ENCODE measurements at places on chromosomes 7 and 10.

DNA sequence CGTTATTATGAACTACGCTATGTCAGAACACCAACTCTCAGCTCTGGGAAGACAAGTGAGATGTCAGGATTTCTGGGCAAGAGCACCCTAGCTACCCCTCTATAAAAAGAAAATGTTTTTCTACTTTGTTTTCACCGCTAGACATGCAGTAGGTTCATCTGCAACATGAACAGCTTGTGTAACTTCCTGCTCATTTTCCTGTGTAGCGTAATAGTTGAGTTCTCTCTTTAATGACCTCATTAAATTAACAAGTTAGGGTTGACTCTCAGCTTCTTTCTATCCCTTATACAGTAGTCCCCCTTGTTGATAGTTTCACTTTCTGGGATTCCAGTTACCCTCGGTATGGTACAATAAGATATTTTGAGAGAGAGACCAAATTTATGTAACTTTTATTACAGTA, 329.4 kb upstream of the ZNF32 start:
- no peak for DNase-seq

- no peak for DNase-seq
Observed at GRCh38 chr10:44935966-44936295, 23.7 kb upstream of the RASSF4 start.

DNA sequence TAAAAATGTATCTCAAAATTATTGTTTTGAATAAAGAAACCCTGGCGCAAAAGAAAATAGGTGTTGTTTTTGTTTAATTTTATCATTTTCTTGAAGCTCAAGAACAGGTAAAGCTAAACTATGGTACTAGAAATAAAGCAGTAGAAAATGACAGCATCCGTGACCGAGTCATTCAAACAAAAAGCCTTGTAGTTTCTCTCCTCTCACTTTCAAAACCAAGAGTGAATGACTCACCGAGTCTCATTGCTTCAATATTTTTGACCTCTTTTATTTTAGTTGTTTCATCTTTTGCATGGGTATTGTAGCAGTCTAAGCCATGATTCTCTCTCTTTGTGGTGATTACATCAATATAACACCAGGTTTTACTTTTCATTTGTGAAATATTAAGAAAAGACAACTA, 396.5 kb downstream of the POM121L12 start:
- DNase-seq = no peak

DNA sequence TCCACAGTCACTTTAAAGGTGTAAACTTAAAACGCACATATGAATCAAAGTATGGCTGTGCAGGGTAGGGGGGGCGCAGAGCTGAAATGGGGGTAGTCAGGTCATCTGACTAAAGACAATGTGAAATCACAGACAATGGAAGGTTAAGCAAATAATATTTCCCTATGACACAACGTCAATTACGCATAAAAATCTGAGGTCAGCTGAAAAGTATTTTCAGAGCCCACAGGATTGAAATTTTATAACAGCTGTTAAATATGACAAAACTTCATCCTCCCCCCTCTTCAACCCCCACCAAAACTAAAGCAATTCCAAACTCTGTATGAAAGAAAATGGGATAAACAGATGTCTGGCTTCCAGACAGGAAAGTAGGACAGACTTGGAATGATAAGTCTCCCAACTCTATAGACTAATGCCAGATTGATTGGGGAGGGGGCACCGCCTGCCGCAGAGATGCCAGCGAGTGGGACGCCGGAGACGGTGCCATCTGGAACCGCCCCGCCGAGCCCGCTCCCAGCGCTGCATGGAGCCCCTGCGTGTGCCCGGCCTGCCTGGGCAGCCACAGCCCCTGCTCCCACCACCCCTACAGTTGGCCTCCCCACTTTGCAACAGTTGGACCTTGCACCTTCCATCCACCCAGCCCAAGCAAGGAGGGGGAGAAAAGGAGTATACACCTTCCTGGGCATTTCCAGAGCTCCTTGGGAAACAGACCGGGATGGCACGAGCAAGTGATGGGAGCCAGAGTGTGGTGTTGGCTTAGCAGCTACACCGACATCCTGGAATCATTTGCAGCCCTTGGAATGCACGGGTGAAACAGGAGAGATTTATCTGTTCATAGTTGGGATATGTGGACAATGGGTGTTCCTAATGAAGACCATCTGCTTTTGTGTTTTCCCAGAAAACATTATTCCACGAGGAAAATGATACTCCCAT, 10.7 kb downstream of the EBF3 start:
- DNase-seq = peak; percentile 81

- DNase-seq = no peak
Observed at GRCh38 chr10:59587083-59587755, 122.4 kb downstream of the SLC16A9 start.

DNA sequence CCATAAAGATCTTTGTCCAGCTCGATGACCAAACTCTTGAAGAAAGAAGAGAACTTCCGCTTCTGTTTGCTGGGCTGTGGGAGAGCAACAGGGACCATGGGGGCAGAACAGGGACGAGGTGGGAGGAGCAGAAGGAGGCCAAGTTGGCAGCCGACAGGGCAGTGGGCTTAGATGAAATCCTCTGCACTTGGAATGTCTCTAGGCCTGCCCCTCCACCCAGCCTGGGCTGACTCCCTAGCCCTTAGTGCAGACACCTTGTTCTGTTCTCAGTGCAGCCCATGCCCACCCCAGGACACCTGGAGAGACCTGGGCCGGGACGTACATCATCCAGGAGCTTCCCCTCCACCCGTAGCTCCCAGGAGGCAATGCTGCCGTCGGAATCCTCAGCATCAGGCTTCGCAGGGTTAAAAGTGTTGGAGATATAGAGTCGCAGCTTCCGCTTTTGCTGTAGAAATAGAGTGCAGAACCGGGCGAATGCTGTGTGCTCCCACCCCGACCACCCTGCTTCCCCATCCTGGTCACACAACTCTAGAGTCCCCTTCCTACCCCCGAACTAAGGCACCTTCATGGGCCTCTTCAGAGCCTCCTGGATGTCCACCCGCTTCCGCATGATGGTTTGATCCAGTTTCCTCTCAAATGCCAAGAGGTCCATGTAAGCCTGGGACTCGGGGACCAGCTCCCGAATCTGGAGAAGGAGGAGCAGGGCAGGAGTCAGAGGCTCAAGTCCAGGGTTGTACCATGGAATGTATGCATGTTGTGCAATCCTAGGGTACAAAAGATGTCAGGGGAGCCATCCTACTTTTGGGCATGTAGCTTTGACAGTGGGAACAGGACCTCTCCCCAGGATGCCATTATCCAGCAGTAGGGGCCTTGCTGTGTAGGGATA, 6.1 kb downstream of the SMARCD3 start:
- DNase-seq = no peak

DNA sequence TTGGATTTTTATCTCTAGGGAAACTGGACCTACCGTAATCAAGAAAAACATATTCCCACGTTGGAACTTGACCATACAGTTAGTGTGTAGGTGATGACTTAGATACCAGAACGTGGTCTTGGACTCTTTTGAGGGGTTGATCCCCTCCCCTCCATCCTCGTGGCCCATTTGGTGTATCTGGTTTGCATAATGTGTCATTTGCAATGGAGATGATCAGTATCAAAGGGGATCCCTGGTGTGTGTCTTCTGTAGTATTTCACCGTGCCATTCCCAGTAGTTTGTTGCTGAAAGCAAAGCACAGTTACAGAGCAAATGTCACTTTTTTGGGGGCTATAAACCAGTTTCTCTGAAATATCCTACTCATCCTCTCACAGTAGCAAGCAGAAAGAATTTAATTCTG, 217.7 kb downstream of the TCF7L2 start:
- no peak for DNase-seq

- DNase-seq = peak; percentile 67
Observed at GRCh38 chr7:146412781-146413180, 296.2 kb downstream of the CNTNAP2 start.

DNA sequence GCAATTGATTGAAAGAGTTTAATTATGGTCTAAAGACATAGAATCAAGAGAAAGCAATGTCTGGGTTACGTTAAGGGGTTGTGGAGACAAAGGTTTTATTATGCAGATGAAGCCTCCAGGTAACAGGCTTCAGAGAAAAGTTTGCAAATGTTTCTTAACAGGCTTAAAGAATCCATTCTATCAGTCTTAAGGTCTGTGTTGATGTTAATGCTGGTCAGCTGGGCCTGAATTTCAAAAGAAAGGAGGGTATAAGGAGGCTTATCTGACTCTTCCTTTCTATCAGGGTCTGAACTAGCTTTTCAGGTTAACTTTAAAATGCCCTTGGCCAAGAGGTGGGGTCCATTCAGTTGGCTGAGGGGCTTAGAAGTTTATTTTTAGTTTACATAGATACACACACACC, 1004.5 kb upstream of the C7orf33 start:
- no peak for DNase-seq

DNA sequence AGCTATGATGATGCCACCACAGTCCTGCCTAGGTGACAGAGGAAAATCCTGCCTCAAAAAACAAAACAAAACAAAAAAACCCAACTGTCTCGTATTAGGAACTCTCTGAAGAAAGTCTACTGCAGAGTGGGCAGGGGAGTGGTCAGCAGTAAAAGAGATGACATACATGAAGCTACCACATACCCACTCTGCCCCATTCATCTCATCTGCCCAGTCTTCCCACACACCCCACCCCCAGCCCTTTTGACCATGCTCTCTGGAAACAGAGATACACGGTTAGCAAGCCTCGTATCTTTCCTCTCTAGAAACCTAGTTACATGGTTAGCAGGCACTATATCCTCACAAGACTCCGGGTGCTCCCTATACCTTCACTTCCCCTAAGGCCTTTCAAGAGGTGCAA, 8.3 kb downstream of the SLC37A3 start:
- no peak for DNase-seq

DNA sequence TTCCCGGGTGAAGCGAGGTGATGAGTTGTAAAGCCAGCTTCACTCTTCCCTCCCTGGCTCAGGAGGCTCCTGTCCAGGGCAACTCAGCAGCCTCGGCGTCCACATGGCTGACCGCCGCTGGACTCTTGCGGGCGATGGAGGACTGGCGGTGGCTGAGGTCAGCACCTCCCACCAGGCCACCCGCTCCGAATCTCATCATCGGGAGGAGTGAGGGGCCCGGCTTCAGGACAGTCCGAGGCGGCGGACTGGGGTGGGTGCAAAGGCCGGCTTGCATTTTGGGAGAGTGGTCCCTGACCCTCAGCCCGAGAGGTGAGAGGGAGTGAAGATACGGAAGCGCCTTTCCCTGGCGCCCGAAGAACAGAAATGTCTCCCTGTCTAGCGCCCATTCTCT, 759 bp downstream of the DNAJB12 start:
- no peak for DNase-seq

GRCh38 chr10:71395621-71396020, 1.1 kb upstream of the CDH23 start:
- no peak for DNase-seq

GRCh38 chr10:55001422-55001821, 200.4 kb upstream of the PCDH15 start:
- no peak for DNase-seq

DNA sequence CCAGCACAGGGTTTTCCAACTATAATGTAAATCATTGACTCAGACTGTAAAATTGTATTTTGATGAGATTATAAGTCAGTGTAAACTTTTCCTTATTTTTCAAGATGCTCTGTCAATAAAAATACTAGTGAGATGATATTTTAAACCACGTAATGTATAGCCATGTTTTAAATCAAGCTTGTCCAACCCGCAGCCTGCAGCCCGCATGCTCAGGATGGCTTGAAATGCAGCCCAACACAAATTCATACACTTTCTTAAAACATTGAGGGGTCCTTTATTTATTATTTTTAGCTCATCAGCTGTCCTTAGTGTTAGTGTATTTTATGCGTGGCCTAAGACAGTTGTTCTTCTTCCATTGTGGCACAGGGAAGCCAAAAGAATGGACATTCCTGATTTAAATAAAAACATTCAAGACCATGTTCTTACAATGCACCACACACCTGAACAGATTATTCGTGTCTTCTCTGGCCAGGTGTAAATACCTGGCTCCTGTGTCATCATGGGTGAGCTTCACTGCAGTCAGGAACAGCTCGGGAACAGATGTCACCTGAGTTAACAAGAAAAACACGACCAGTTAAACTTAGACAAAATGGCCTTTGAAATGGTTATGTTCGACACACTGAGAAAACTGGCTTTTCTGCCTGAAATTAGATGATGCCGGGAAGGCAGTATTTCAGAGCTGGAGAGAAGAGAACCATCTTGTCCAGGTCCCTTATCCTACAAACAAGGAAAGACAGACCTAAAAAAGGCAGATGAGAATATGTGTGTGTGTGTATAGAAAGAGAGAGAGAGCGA, 5.9 kb downstream of the PITRM1 start:
- DNase-seq = no peak

- peak; percentile 84 for DNase-seq
Observed at GRCh38 chr7:24971333-24972165, 8.4 kb downstream of the OSBPL3 start.

DNA sequence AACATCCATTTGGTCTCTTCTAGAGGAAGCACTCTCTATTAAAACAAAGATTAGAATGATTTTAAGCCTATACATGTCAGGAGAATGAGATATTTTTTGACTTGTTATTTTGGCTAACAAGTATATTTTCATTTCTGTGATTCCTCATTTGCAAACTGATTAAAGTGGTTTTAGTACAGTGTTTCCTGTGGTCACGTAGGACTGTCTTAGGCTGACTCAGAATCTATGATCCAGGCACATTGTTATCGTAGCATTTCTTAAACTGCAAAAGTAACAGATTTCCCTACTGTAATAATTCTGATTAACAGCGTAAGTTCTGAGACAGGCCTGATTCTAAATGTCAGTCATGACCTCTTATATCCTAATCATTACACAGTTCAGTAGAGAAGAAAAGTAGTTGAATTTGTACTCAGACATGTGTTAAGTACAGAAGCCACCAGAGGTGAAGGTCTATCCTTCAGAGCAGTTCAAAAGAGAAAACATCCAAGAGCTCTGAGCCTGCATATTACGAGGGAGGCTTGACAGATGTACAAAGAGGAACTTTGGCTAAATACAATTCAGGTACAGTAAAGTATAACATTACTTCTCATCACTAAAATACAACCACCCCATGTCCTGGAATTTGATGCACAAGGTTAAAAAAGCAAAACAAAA, 124.1 kb upstream of the TEX47 start:
- peak; percentile 26 for DNase-seq

DNA sequence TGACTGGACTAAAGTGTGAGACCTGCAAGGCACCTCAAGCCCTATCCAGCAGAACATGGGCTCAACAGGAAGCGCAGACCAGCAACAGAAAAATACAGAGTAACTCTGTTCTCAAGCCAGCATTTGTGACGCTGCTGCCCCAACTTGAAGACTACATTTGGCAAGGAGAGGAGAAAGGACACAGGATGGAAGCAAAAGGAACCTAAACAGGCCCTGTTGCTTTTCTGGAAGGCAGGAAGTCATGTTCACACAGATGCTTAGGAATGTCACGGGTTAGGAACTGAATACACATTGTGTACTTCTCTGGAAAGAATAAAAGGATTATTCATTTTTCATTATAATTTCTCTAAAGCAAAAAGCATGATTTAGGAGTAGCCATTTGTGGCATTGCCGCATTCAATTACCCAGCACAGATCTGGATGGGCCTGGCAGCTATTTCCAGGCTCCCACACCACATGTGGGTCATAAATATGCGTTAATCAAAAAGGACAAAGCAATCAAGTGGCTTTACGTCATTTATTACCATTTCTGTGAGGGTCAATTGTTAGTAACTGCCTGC, 19.8 kb upstream of the TOMM7 start:
- DNase-seq = no peak

Data from fibroblast of skin of abdomen (primary cell).